ENCODE measurements at places on chromosomes 5 and 9.

DNA sequence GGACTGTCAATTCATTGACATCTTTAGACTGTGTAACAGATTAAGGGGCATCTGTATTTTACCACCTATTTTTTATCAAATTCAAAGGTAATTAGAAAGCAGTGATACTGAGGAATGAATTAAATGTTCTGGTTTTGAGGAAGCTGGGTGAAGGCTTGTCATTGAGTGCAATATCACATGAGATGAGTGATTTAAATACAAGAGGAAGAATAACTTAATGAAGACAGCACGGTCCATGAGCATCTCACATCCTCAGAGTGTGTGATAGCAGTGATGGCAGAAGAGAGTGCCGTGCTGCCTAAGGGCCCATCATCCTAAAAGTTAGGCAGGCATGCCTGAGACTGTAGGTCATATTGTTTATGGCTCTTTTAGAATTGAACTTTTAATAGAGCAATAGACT, 263.3 kb downstream of the MAST4 start:
- no peak for DNase-seq

DNA sequence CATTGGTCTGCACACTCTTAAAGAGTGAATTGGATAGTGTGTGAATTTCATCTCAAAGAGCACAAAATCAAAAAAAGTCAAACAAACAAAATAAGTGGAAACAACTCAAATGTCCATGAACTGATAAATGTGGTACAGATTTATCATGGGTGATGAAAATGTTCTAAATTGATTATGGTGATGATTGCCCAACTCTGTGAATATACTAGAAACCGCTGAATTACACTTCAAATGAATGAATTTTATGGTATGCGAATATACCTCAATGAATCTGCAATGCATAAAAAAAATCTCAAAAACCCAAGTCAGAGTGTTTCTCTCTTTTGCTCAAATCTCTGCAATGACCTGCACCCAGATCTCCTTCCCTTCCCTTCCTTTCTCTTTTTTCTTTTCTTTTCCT, 64.0 kb downstream of the PRRC1 start:
- DNase-seq = no peak

GRCh38 chr9:95058121-95058785, 259.3 kb downstream of the FANCC start:
- no peak for DNase-seq

GRCh38 chr5:149675610-149676201, 54.4 kb upstream of the PPARGC1B start:
- no peak for DNase-seq

DNA sequence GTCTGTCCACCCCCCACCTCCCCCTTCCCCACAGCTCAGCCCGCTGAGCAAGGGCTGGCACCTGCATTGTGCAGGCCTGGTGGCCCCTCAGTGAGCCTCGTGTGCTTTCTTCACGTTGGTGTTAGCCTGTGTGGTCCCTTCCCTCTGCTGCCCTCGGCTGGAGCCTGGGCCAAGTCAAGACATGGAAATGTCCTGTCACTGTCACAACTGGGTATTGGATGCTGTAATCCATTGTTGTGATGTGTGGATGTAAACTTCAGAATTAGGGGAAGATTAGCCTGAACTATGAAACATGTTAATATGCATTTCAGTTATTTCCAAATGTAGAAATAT, 103.9 kb downstream of the TRIO start:
- DNase-seq = no peak

DNA sequence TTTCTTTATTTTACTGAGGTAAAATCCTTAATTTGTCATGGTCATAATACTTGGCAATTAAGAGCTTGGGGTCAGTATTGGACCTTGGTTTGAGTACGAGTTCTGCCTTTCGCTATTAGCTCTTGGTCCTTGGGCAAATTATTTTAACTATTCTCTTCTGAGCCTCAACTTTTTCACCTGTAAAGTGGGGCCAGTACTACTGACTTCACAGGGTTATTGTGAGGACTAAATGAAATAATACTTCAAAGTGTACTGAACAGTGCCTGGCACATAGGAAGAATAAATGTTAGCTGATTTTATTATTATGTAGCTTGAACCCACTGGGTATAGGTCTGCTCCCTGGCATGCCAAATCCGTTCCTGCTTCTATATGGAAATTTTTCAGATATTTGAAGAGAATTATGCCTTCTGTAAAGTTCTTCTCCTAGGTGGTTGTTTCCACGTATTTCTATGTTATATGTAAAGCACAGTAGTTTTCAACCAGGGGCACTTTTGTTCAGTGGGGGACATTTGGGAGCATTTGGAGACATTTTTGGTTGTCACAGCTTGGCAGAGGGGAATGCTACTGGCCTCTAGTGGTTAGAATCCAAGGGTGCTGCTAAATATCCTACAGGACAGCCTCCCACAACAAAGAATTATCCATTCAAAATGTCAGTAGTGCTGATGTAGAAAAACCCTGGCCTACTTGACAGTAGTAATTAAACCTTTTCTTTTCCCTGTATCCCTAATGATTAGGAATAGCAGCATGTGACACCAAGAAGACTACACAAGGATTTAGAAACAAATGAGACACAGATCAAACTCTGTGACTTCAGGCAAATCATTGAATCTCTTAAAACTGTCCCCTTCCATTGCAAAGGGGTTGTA, 4.5 kb downstream of the RCL1 start:
- no peak for DNase-seq

- DNase-seq = no peak
Measured at GRCh38 chr9:4984171-4984620, 876 bp upstream of the JAK2 start.

GRCh38 chr5:100299261-100299660, 235.9 kb upstream of the FAM174A start:
- no peak for DNase-seq

DNA sequence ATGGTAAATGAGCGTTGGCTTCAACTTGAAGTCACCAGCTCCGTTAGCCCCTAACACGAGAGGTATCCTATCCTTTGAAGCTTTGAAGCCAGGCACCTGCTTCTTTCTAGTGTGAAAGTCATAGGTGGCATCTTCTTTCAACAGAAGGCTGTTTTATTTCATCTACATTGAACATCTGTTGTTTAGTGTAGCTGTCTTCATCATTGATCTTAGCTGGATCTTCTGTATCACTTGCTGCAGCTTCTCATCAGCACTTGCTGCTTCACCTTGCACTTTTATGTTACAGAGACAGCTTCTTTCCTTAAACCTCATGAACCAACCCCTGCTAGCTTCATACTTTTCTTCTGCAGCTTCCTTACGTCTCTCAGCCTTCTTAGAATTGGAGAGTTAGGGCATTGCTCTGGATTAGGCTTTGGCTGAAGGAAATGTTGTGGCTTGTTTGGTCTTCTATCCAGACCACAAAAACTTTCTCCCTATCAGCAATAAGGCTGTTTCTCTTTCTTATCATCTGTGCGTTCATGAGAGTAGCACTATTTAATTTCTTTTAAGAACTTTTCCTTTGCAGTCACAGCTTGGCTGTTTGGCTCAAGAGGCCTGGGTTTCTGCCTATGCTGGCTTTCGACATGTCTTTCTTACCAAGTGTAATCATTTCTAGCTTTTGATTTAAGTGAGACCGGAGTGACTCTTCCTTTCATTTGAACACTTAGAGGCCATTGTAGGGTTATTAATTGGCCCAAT, 47.2 kb downstream of the PCSK5 start:
- no peak for DNase-seq

DNA sequence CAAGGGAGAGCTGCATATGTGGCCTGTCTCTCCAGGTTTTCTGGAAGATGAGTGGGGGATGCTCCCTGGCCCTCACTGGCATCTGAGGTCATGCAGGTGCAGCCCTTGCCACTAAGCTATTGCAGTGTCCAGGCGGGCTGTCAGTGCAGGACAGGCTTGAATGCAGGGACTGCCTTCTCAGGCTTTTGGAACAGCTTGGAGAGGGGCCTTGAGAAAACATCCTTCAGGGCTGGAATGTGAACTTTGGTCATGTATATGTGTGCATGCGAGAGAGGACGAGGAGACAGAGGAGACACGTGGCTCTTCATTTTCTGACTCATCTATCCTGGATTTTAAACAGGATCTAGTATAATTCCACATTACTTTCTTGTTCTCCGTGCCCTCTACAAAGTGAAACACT, 90.3 kb downstream of the MACROH2A1 start:
- no peak for DNase-seq

DNA sequence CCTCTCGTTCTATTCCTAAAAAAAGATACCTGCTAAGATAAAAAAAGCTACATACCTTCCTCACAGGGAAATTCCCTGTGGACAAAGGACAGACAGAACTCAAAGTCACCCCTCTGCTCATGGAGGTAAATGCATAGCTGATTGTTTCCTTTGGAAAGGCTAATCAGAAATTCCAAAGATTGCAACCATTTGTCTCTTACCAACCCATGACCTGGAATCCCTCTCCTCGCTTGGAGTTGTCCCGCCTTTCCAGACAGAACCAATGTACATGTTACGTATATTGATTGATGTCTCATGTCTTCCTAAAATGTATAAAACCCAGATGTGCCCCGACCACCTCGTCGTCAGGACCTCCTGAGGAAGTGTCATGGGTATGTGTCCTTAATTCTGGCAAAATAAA, 49.2 kb upstream of the LIFR start:
- DNase-seq = no peak

- DNase-seq = no peak
Measured at GRCh38 chr5:147504535-147504934, 5.3 kb downstream of the DPYSL3 start.

DNA sequence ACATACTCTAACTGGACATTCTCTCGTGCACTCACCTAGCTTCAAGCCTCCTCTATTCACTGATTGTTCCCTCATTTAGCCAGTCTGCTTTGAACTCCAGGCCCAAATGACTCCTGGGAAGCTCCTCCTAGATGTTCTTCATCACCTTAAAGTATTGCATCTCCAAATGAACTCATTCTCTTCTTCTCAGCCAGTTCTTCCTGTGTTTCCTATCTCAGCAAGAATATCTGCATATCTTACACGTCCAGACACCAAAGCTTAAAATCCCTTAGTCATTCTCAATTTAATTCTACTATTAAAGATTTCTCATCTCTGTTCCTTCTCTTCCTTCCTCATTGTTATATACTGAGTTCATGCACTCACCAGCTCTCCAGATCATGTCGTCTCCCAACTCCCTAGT, 118.6 kb upstream of the DAB2 start:
- DNase-seq = no peak

- no peak for DNase-seq
Measured at GRCh38 chr5:139678751-139679750, 30.9 kb downstream of the CXXC5 start.

- DNase-seq = no peak
Measured at GRCh38 chr9:85009251-85009650, 339.7 kb downstream of the NTRK2 start.

DNA sequence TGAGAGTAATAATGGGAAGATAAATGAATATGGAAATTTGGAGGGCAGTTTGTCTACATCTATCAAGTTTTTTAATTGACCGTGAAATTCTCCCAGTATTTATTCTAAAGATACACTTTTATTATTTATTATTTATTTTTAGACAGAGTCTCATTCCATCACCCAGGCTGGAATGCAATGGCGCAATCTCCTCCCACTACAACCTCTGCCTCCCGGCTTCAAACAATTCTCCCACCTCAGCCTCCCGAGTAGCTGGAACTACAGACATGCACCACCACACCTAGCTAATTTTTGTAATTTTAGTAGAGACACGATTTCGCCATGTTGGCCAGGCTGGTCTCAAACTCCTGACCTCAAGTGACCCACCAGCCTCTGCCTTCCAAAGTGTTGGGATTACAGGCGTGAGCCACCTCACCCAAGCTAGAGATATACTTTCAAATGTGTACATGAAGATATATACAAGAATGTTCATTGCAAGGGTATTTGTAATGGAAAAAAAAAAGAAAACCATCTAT, 97.7 kb upstream of the SLC12A2 start:
- no peak for DNase-seq

DNA sequence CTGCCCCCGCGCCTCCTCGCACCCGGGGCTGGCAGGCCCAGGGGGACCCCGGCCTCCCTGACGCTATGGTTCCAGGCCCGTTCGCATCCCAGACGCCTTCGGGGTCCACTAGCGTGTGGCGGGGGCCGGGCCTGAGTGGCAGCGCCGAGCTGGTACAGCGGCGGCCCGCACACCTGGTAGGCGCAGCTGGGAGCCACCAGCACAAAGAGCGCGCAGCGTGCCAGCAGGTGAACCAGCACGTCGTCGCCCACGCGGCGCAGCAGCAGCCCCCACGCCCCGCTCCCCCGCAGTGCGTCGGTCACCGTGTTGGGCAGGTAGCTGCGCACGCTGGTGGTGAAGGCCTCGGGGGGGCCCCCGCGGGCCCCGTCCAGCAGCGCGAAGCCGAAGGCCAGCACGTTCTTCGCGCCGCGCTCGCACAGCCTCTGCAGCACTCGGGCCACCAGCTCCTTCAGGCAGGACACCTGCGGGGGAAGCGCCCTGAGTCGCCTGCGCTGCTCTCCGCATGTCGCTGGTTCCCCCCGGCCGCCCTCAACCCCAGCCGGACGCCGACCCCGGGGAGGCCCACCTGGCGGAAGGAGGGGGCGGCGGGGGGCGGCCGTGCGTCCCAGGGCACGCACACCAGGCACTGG, 548 bp downstream of the TERT start:
- no peak for DNase-seq

- no peak for DNase-seq
Measured at GRCh38 chr5:96562614-96563013, 99.6 kb upstream of the CAST start.

GRCh38 chr9:73597771-73598170, 446.1 kb downstream of the ANXA1 start:
- no peak for DNase-seq

- no peak for DNase-seq
Measured at GRCh38 chr5:56247592-56247991, 14.5 kb upstream of the ANKRD55 start.

DNA sequence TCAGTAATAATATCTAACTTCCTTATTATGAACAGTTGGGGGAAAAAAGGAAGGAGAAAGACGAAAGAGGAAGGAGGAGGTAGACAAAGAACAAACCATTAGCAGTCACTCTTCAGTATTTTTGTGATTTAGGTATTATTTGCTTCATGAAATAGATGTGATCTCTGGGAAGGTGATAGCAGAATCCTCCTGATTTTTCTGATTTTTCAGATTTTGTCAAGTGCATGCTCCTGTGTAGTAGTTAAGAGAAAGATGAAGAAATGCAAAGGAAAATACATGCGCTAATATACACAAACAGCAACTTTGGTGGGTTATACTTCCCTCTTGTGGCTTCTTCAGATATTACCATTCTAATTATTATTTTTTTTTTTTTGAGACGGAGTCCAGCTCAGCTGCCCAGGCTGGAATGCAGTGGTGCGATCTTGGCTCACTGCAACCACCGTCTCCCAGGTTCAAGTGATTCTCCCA, 31.6 kb downstream of the LMNB1 start:
- no peak for DNase-seq

DNA sequence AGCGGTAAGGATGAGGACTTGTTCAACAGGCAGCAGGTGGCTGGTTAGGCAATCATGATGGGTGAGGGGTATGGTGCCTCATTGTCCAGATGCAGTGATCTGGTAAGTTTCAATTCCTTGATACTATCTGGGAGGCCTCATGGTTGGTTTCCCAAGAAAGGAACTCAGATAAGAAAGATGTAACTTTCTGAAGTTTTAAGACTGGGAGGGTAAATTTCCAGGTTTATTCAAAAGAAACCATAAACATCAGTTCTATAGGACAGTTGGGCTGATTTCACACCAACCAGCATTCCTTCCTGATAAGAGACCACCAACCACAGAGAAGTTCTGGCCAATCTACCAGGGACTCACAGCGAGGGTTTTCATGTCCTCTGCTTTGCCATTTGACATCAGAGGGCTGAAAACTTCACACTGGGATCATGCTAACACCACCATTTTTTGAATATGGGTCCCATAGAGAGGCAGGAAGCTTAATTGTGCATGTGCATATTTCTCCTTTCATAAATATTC, 773 bp upstream of the AGGF1 start:
- DNase-seq = no peak

GRCh38 chr5:122319897-122320296, 7.9 kb downstream of the SNCAIP start:
- no peak for DNase-seq
